ENCODE measurements at places on chromosomes 3 and 15.

DNA sequence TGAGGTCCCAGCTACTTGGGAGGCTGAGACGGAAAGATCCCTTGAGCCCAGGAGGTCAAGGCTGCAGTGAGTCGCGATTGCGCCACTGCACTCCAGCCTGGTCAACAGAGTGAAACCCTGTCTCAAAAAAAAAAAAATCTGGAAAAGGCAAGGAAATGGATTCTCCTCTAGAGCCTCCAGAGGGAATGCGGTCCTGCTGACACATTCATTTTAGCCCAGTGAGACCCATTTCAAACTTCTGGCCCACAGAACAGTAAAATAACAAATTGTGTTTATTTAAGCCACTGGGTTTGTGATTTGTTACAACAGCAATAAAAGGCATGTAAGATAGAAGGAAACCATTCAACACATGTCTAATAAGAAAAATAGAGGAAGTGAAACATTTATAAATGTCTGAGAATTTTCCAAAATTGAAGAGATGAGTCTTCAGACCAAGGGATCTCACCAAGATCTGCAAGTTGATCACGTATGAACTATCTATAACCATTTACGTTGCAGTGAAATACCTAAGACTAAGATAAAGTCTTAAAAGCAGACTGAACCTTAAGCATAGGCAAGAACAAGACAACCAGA is at the start of gene HTR3E:
Gene HTR3E, plus strand, starts transcription at position 254 of the 573 bp plus-strand sequence. CDS start 466 bp downstream, outside the sequence.
- DNase-seq, result no peak

- DNase-seq, result no peak
Observed at GRCh38 chr15:69653846-69654245, 201.2 kb downstream of the RPLP1 start.

DNA sequence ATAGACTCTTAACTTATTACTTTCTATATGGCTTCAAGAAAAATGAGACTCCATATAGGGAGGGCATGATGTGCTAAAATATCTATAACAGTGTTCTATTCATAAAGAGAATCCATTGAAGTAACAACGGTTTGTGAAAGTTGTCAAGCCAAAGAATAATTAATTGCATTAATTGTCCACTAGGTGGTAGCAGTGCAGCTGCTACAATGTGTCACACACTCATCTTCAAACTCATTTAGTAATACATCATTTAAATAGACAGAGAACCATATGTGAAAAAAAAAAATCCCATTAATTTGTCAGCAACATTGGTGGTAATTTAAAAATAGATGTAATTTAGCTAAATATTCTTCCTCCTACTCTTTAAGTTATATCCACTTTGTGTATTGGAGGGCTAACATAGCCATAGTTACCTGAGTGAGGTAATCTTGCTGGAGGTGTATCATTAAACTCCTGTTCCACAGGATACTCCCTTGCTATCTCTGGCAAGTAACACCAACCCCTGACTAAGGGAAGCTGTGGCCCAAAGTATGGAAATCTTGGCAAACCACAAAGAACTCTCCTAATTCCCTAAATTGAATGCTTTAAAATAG is 3.7 kb upstream of the CPA3 start:
- no peak for DNase-seq

- no peak for DNase-seq
Observed at GRCh38 chr3:53478166-53478830, 16.1 kb upstream of the CACNA1D start.

DNA sequence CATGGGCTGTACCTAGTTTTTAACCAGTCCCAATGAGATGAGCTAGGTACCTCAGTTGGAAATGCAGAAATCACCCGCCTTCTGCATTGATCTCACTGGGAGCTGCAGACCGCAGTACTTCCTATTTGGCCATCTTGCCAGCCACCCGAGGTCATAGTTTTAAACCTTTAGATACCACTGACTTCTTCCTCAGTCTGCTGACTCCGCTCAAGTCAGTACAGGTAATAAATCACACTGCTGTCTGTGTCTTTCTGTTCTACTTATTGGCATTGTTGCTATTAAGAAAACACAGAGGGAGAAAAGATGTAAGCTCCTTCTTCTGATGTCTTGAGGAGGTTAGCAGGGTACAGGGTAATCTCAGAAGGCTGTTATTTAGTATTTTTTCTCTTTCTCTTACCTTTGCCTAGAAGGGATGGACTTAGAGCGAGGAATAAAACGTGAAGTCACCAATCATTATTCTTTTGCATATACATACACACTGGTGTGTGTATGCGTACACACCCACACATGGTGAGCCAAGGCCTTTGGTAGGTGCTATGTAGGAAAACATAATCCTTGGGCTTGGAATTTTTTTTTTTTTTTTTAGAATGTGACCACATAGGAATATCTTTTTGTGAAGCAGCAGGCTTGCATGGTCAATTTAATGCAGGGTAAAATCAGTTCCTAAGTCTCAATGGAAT is 197.2 kb downstream of the EDEM1 start:
- DNase-seq, result no peak

DNA sequence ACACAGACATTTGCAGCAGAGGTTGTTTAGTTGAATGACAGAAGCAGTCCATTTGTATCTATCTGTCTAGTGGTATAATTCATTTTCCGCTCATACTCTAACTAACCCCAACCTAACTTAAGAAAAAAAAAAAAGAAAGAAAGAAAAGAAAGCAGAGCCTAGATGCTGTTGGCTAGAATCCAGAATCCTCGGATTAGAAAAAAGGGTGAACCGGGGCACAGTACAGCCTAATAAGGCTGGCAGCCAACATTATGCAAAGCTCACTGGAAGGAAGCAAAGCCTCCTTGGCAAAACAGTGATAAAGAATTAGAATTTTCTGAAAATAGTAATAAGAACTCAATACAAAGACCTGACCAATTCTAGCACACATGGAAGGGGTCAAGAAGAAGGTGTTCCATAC is 640.8 kb downstream of the TUSC7 start:
- DNase-seq, result no peak

DNA sequence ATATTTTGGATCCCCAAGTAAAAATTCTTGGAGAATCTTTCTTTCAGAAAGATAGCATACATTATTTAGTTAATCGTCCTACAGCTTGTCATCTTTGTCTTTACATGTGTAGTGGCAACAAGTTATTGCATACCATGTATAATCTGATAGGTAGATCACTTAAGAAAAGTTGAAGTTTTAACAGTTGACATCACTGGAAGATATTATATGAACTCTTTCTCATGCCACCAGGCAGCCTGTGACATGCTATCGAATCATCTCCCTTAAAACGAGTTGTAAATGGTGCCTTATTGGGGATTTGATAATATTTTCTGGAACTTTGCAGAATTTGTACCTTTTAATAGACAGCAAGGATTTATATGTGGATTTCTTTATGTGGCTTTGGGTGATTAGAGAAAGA is 8.7 kb downstream of the U2SURP start:
- no peak for DNase-seq

DNA sequence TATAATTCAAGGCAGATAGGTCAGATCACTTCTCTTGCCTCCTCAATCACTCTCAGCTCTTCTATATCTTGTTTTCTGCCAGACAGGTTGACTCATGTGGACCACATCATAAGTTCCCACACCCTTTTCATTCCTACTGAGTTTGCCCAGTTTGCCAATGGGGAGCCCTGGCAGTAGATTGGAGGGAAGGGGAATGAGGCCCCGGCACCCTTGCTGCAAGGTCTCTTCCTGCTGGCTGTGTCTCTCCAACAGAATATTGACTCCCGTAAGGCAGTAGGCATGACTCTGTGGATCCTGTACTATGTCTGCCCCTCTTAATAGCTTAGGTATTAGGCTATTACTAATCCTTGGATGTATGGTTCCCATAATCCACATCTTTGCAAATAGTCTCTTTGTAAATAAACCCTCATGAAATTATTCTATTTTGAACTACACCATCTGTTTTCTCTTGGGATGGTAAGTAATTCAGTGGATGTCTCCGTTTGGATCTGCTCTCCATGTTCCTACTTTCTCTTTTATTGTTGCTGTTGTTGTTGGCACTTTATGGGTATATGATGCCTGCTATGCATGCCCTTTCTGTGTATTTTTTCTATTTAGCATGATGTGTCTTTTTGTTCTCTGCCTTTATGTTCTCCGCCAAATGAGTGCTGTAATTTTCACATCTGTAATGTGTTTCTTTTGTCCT is 65.5 kb upstream of the DCBLD2 start:
- DNase-seq, result no peak
